ENCODE measurements at places on chromosomes 4 and X.

- DNase-seq, result no peak
These were observed 222.3 kb upstream of the BOD1L1 start for GRCh38 chr4:13849778-13850177.

DNA sequence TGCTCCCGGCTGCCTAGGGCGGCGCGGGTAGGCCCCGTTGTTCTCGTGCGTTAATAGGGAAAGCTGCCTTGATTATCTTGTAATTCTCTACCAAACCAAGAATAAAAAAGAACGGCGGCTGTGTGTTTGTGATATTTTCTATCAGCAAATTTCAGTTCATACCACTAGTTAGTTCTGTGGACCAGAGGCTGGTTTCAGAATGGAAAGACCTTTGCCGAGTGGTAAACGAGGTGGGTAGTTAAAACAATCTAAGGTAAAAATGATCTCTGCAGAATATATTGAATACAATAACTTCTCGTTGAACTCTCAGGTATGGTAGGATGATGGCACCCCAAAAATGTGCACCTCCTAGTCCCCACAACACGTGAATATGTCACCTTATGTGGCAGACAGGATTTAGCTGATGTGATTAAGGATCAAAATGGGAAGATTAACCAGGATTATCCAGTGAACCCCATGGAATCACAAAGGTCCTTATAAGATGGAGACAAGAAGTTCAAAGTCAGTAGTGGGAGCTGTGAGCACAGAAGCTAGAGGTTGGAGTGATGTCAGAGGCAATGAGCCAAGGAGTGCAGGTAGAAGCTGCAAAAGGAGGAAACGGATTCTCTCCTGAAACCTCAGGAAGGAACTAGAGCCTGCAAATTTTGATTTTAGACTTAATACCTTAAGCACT is 574 bp upstream of the CFAP97 start:
- no peak for DNase-seq

DNA sequence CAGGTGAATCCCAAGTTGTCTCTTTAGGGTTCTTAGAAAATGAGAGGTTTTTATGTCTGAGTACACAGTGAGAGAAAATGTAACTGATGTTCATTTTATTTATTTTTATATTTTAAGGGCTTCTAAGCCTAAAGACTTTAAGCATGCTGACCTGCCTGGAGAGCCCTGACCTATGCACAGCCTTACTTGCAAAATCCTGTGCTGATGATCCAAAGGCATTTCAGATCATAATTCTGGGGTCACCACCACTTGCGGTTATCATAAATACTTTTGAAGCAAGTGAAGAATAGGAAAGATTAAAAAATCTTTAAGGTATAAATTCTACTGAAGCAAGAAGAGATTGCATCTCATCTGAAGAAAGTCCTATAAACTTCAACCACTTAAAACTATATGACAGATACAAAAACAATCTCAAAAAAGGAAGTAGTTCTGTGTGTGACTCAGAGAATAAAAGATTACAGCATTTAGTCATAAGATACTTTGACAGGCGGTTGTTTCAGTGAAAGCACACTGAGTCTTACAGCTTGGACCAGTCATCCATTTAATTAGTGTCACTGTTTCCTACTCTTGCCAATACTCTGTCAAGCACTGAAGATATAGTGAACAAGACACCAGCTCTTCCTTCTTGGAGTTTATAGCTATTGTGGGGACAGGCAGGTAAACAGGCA is 245.2 kb upstream of the DIPK2B start:
- DNase-seq, result no peak

DNA sequence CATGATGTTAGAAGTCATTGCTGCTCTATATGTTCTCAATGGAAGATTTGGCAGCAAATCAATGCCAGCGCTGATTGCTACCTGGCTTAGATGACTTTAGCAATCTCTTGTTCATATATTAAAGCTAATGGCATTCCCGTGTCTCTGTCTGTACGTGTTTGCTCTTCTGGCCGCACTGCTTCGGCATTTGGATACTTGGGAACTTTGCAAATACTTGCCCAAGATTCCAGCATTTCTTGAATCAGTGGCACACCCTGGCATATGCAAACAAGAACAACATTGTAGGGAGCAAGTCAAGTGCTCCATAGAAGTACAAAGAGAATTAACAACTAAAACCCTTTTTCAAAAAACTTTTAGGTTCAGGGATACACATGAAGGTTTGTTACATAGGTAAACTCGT is 128.9 kb upstream of the TMEM164 start:
- no peak for DNase-seq

All from stimulated activated CD8-positive, alpha-beta memory T cell treated with anti-CD3 and anti-CD28 coated beads, Interleukin-4, amount 100 ng/mL, for 4 hours (primary cell).